ENCODE measurements at places on chromosomes 2 and 18. TPM values are rescaled to one million over a fixed set of nuclear protein-coding genes. Genes with fewer than 3 reads are reported as not detected.

GRCh38 chr2:222730366-222730999 lies 59.0 kb downstream of the MOGAT1 start:
- DNase-seq: no peak
- no peak overlapping the region for H3K4me3 ChIP-seq
- no peaks in the 10 kb centered on the region for H3K36me3 ChIP-seq
- H3K27me3 ChIP-seq: no peaks in the 10 kb centered on the region

- H3K27ac ChIP-seq: no peak overlapping the region
- no peaks in the 10 kb centered on the region for H3K36me3 ChIP-seq
- no peaks in the 10 kb centered on the region for H3K27me3 ChIP-seq
- no peak overlapping the region for H3K4me3 ChIP-seq
- DNase-seq: no peak
These were observed 1072.4 kb upstream of the ZEB2 start for GRCh38 chr2:145592361-145592760.

Gene VAMP5
- total RNA-seq: 87.0 TPM

DNA sequence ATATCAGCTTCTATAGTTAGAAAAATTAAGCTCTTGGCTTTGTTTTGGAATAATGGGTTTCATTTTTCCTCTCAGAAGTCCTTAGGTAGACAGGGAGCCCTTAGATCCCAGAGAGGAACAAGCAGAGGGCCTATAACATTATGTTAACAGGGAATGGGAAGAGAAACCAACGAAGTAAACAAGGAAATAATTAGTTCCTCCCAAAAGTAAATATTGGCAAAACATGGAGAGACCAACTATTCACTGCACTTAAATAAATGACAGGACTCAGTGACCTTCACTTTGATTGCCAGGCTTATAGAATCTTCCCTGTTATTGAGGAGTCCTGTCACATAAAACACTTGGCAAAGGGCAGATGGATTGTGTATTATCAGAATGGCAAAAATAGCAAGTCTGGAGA lies 5.3 kb downstream of the CRIM1 start:
- H3K4me3 ChIP-seq: no peak overlapping the region
- peaks cover 64% of the 10 kb centered on the region for H3K4me1 ChIP-seq
- no peaks in the 10 kb centered on the region for H3K27me3 ChIP-seq
- no peak for DNase-seq
- no peaks in the 10 kb centered on the region for H3K36me3 ChIP-seq

- H3K4me1 ChIP-seq: peaks cover 53% of the 10 kb centered on the region
- peak overlapping the region; percentile 92 for H3K4me3 ChIP-seq
- DNase-seq: no peak
These were observed 582 bp downstream of the RIOK3 start for GRCh38 chr18:23453680-23454058.

GRCh38 chr2:194867328-194867727 lies 789.7 kb upstream of the SLC39A10 start:
- no peak overlapping the region for H3K4me3 ChIP-seq
- H3K4me1 ChIP-seq: no peaks in the 10 kb centered on the region
- no peaks in the 10 kb centered on the region for H3K36me3 ChIP-seq
- no peak overlapping the region for H3K27ac ChIP-seq
- no peaks in the 10 kb centered on the region for H3K27me3 ChIP-seq

Gene COLEC11
- 0.30 TPM for total RNA-seq

GRCh38 chr2:191653667-191654391 lies 24.1 kb upstream of the NABP1 start:
- H3K4me3 ChIP-seq: no peak overlapping the region

- DNase-seq: no peak
- H3K27me3 ChIP-seq: no peaks in the 10 kb centered on the region
- no peaks in the 10 kb centered on the region for H3K36me3 ChIP-seq
- H3K27ac ChIP-seq: no peak overlapping the region
These were observed 1.7 kb downstream of the ZAP70 start for GRCh38 chr2:97714950-97715652.

- no peak for DNase-seq
- no peak overlapping the region for H3K4me3 ChIP-seq
- H3K27me3 ChIP-seq: no peaks in the 10 kb centered on the region
- no peak overlapping the region for H3K27ac ChIP-seq
- H3K4me1 ChIP-seq: no peaks in the 10 kb centered on the region
These were observed 121.4 kb upstream of the COL3A1 start for GRCh38 chr2:188852772-188853171.

GRCh38 chr2:82165377-82165776 lies 1860.8 kb upstream of the LRRTM1 start:
- no peaks in the 10 kb centered on the region for H3K36me3 ChIP-seq
- no peak overlapping the region for H3K27ac ChIP-seq
- no peak for DNase-seq
- no peak overlapping the region for H3K4me3 ChIP-seq
- H3K4me1 ChIP-seq: no peaks in the 10 kb centered on the region
- no peaks in the 10 kb centered on the region for H3K27me3 ChIP-seq

DNA sequence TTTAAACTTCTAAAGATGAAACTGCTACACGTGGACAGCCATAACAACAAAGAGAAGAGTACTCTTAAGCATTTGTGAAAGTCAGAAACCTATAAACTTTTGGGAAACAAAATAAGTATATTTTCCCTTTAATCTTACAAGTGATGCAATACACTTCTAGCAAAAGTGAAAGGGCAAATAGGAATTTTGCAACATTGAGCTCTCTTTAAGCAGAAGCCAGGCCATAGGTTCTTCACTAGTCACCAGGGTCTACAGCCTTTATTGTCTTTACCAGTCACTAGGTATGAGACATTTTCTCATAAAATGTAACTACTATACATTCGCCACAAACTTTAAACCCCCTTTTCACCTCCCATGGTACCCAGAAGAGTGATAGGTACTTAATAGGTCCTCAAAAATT lies 37.5 kb downstream of the SCN1A start:
- H3K36me3 ChIP-seq: no peaks in the 10 kb centered on the region
- no peak overlapping the region for H3K4me3 ChIP-seq
- no peaks in the 10 kb centered on the region for H3K4me1 ChIP-seq
- no peaks in the 10 kb centered on the region for H3K27me3 ChIP-seq
- H3K27ac ChIP-seq: no peak overlapping the region
- DNase-seq: no peak

DNA sequence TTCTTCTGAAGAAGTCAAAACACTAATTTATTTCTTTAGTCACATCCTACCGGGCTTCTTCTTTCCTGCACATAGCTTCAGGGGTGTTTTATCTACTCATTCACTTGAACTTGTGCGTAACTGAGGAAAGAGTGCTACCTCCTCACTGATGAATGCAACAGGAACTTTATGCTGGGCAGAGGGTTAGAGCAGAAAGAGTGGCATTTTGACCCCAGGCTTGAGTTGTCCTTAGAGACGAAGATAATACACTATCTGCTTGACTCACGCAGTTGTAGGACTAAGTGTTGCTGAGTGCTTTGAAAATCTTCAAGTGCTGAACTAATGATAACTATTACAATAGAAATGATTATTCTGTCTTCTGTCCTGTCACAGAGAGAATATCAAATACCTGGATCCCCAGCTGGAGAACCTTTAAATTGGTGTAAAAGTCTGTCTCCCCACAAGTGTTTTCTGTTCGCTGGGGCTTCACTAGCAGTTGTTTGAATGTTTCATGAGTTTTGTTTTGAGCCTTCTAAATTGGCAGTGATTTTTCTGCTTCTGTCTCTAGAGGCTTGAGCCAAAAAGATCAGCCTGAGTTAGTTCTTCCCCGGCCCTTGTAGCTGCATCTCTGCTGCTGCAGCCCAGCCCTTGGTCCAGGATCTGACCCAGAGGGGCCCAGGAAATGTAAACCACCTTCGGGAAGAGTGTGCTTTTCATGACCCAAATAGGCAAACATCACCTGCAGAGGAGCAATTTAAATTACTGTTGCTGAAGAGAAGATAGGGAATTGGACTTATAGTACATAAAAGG lies 86.3 kb upstream of the LGALSL start:
- H3K4me1 ChIP-seq: no peaks in the 10 kb centered on the region
- H3K36me3 ChIP-seq: no peaks in the 10 kb centered on the region
- DNase-seq: no peak
- no peak overlapping the region for H3K27ac ChIP-seq

Gene CEP192
- 29.1 TPM for total RNA-seq

GRCh38 chr2:108271691-108272253 lies 16.9 kb upstream of the SULT1C2 start:
- DNase-seq: no peak
- no peaks in the 10 kb centered on the region for H3K27me3 ChIP-seq
- H3K27ac ChIP-seq: no peak overlapping the region
- no peak overlapping the region for H3K4me3 ChIP-seq
- no peaks in the 10 kb centered on the region for H3K4me1 ChIP-seq

DNA sequence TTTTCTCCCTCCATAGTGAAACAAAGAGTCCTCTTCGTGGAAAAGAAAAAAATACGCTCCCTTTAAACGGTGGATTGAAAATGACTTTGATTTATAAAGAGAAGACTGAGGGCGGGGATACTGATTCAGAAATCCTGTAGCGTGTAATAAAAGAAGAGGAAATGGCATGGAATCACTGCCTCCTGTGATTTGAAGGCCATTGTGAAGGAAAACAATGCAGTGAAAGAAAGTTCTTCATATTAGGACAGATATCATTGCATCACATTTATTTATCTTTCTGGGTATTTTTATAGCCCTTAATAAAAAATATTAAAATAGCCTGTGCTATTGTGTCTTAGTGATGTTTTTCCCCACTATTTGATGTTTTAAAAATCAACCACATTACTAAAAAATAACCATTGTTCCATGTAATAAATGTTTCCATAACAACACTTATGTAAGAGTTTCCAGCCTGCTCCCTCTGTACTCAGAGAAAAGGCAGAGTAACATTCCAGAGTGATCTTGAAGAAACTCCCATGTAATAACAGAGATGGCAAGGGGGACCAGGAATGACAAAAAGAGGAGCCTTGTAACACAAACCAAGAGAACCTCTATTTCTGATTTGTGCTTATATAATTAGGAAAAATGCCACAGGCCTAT lies 8.0 kb downstream of the MRPL33 start:
- H3K27ac ChIP-seq: peak overlapping the region; percentile 44
- no peak overlapping the region for H3K4me3 ChIP-seq
- DNase-seq: no peak
- peaks cover 50% of the 10 kb centered on the region for H3K36me3 ChIP-seq
- no peaks in the 10 kb centered on the region for H3K27me3 ChIP-seq

DNA sequence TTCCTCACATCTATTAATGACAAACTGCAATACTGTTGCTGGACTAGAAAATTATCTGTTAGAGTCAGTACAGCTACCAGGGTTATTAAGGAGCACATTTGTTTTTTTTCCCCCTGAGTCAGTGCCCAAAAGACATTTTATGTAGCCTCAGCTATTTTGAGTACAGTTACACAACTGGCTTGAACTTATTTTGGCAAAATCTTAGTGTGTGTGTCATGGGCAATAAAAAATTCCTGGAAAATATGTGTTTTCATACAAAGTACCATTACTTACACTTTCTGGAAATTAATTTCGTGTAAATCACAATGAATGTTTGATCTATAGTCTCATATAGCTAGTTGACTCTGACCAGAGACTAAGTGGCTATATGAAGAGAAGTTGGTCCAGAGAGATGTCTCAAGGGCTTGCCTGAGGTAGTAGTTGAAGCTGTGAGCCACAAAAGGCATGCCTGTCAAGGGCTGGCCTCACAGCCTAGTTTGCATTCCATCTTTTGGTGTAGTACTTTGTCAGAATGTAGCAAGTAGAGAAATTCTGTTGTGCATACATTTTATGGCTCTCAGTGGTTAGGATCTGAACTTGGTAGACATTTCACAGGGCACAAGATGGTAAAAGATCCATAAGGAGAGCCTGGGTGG lies 283.4 kb downstream of the MTX2 start:
- H3K4me1 ChIP-seq: peaks cover 17% of the 10 kb centered on the region
- no peaks in the 10 kb centered on the region for H3K36me3 ChIP-seq
- DNase-seq: no peak
- no peak overlapping the region for H3K27ac ChIP-seq
- peaks cover 24% of the 10 kb centered on the region for H3K27me3 ChIP-seq

Gene IRS1
- total RNA-seq: 11.3 TPM

DNA sequence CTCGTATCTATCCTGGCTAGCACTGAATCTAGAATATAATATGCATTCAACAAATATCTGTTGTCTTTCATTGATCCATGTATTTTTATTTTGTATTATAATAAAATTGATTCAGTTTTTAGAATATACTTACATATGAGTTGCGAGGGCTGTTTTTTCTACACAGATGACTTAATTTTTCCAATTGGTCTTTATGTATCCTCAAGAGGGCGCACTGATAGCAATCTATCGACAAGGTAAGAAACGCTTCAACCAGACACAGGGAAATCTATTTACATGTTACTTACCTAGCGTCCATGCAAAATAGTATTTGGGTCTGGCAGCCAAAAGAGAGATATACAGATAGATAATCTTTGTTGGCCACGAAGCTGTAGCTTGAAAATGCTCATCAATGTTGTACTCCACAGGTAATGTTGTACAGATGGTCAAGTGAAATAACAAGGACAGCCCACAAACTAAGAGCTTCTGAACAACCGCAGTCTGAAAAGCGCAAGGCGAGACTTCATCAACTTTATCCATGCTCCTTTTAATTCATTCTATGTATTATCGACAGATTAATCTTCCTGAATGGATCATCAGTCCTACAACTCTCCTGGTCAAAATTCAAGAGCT lies 35.5 kb upstream of the KIDINS220 start:
- no peak for DNase-seq
- no peak overlapping the region for H3K27ac ChIP-seq
- H3K4me3 ChIP-seq: no peak overlapping the region
- H3K4me1 ChIP-seq: no peaks in the 10 kb centered on the region
- H3K36me3 ChIP-seq: no peaks in the 10 kb centered on the region

DNA sequence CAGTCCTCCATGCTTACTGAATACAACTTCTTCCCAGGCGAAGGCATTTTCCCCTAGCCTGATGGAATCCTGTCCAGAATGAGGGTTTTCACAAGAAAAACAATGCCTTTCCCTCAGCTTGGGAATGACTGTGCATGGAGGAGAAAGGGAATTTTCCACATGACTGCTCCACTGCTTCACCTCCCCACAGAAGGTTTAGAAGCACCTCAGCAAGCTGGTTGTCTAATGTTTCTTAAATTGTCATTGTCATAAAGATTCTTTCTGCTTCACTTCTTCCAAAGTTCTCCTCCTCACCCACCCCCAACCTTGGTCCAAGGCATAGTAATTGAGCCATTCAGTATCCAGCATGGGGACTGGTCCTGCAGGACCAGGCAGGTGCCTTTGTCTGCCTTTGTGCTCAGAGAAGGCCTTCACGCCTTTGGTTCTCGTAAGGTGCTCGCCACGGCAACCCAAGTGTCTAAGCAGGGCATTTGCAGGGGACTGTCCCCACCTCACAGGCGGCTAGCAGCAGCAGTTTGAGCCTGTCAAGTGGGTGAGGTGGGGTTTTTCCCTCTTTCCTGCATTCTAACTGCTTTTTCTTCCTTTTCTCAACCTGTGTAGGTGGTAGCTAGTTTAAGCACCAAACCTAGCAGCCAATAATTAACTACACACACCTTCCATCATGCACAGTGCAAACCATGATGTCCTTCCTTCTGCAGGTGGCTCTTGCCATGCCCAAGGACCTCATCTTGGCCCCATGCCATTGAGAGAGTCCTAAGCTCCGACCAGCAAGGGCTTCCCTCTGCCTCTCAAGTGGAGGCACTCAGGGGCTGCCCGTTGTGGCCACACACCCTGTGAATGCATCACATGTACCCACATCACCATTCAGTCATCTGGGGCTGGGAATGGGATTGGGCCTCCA lies 65.7 kb upstream of the BCL2L11 start:
- no peak for DNase-seq
- H3K36me3 ChIP-seq: no peaks in the 10 kb centered on the region
- no peaks in the 10 kb centered on the region for H3K4me1 ChIP-seq
- no peaks in the 10 kb centered on the region for H3K27me3 ChIP-seq

Gene GPR45
- not detected for total RNA-seq

All from lower lobe of right lung (tissue), 2 donors.